ENCODE measurements at places on chromosomes 4 and X. TPM values are rescaled to one million over a fixed set of nuclear protein-coding genes. Genes with fewer than 3 reads are reported as not detected.

Gene ARX
- not detected for total RNA-seq

DNA sequence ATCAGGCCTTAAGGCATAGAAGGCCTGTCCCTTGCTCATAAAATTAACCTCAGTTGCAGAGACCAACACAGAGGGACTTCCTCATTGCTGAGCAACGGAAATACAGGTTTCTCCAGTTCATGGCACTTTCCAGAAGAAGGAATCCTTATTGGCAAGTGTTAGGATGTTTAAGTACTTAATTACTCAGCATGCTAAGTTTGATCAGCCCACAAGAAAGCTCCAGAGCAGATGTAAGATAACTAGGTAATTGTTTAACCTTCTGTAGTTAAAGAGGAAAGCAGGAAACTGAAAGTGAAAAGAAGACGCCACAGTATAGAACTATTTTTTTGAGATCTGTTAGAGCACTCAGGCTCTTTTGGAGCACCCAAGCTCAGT, 33.5 kb downstream of the SMS start:
- peak; percentile 35 for DNase-seq

DNA sequence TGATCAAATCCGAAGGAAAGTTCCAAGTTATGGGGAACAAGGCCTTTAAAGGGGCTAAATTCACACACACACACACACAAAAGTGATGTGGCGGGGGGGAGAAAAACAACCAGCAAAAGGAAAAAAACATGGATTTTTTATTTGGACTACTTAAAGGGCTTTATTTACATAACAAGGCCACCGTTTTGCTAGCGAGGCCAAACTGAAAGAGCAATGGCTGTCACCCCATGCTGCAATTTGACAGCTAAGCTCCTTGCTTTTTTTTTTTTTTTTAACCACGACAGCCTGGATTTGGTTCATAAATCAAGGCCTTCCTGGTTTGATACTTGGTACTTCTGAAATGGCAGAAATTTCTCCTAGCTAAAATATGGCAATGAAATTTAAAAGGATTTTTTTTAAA, 99.6 kb upstream of the PTCHD1 start:
- DNase-seq = no peak

GRCh38 chr4:89788206-89789072, 48.5 kb downstream of the SNCA start:
- peak; percentile 5 for DNase-seq

DNA sequence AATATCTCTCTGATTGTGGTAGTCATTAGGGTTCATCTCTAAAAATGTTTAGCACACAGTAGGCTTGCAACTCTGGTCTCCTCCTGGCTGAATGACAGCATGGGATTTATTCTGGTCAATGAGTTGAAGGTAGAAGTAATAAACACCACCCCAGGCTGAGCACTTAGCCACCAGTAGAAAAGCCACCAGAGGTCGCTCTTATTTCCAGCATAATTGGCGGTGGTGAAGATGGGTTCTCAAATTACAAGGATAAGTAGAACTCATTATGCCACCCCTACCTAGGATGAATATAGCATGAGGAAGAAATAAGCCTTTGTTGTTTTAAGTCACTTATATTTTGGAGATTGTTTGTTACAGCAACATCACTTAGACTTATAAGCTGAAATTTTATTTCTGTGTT, 302.7 kb downstream of the GPM6A start:
- no peak for DNase-seq

Gene CLTRN
- total RNA-seq = 5.8 TPM

DNA sequence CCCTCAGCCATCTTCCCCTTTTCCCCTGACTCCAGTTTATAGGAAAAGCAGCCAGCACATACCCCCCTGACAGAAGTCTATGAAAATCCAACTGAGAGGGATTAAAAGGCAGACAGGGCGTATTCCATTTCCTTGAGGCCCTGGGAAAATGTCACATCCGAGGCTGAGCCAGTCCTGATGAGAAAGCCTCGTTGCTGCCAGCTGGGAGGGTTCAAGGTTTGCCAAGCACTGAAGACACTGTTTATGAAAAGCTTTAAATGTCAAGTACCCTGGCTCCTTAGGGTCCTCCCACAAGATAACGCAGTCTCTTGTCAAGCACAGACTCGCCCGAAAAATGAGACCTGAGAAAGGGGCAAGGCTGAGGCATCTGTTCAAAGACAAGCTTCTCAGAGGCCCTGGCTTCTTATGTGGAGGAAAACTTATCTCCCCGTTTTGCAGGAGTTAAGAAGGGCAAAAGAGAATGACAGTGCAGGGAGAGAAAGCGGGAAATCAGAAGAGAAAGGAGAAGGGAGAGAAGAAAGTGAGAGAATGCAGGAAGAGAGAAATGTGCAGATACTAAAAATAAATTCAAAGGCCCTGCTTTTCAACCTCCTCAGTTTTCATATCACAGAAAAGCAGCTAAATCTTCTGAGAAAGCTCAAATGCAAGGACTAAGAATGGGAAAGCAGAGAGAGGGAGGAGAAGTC, 44.7 kb downstream of the SCD5 start:
- DNase-seq = no peak

DNA sequence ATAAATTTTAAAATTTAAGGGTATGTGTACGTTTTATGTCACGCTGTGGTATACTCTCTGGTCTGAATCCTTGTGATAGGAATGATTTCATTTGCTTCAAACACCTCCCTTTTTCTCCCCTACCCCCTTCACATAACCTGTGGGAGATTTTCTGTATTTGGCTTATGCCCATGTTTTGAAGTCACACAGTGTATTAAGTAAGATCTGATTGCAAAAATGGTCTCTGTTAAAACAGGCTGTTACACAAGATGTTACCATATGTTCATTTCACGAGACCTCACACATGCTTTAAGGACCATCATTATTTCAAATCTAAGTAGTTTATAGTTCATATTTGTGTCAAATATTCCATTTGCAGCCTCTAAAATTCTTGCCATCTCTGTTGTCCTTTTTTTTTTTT, 63.5 kb downstream of the TMEM131L start:
- no peak for DNase-seq

- DNase-seq = no peak
Observed at GRCh38 chr4:81522711-81523110, 51.0 kb upstream of the RASGEF1B start.

DNA sequence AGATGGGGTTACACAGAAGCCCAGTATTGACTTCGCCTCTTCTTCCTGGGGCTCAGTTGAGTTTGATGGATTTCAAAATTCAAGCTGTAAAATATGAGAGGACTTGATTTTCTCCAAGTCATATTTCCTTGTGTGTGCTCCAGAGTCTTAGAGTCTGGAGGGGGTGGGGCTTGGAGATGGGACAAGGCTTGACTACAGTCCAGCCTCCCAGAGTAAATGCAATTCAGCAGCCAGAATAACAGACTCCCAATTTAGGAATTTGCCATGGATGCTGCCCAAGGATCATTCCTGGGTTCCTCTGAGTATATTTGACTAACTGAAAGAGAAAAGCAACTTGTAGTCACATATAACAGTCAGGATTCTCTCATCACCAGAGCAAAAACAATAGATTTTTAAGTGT, 53.7 kb upstream of the RBPJ start:
- no peak for DNase-seq

GRCh38 chr4:151169223-151169622, 69.8 kb downstream of the RPS3A start:
- DNase-seq = no peak

GRCh38 chr4:19497705-19498104, 754.0 kb upstream of the SLIT2 start:
- no peak for DNase-seq

GRCh38 chr4:140243278-140243753, 89.3 kb upstream of the MAML3 start:
- DNase-seq = no peak

GRCh38 chr4:120653804-120654573, 268.5 kb downstream of the PRDM5 start:
- no peak for DNase-seq

Gene SATL1
- total RNA-seq = not detected
